ENCODE measurements at places on chromosomes 7 and 10.

DNA sequence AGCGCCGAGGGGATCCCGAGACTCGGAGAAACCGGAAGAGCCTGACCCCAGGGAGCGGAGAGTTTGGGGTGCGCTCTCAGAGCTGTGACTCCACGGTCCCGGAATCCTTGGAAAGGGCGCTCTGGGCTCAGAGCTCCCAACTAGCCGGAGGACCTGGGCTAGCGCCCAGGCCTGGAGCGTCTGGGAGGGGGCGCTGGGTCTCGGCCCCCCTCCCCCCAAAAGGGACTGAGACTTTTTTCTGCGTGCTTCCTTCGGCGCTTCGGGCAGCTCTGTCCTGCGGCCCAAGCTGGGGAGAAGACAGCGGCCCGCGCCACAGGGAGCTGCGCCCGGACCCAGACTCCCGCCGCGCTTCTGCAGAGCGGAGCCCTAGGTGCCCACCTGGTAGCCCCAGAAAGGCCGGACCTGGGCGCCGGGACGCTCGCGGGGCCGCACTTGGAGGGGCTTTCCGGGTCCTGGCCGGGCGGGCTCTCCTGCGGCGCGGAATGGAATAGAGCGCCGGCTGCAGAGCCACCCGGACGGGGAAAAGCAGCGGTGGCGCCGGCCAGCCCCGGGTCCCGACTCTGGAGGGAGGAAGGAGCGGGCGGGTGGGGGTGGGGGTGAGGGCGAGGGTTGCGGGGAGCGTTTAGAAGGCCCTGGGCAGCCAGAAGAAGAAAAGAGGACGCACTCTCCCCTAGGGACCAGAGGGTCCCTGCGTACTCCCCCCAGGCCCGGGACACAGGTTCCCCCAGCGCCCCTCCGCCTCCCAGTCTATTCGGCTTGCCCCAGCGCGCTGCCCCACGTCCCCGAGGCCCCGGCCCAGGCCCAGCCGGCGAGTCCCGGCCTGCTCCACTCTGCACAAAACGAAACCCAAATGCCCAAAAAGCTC lies 4.7 kb downstream of the ZNF503 start:
- no peaks in the 10 kb centered on the region for H3K36me3 ChIP-seq
- H3K27me3 ChIP-seq = no peaks in the 10 kb centered on the region
- H3K27ac ChIP-seq = peak overlapping the region; percentile 72
- peak; percentile 64 for DNase-seq
- peaks cover 3% of the 10 kb centered on the region for H3K4me1 ChIP-seq

GRCh38 chr7:33248671-33249070 lies 119.3 kb downstream of the BBS9 start:
- no peak for DNase-seq
- no peaks in the 10 kb centered on the region for H3K27me3 ChIP-seq
- H3K36me3 ChIP-seq = no peaks in the 10 kb centered on the region
- H3K4me3 ChIP-seq = no peak overlapping the region

DNA sequence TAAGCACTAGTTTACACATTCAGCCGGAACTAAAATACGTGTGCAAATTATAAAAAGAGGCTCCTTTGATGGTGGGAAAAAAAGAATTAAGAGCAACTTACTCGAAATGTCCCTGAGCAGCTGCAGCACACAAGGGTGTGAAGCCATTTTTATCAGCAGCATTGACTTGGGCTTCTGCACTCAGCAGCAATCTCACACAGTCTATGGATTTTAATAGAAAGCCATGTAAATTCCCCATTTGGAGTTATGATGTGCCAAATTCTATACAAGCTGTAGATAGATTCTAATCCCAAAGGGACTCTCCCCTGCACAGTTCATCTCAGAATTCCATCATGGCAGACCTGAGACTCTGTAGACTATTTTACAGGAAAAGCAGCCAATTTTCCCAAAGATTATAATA lies 90.5 kb downstream of the CTTNBP2 start:
- no peaks in the 10 kb centered on the region for H3K36me3 ChIP-seq
- H3K27me3 ChIP-seq = no peaks in the 10 kb centered on the region
- H3K4me1 ChIP-seq = no peaks in the 10 kb centered on the region

DNA sequence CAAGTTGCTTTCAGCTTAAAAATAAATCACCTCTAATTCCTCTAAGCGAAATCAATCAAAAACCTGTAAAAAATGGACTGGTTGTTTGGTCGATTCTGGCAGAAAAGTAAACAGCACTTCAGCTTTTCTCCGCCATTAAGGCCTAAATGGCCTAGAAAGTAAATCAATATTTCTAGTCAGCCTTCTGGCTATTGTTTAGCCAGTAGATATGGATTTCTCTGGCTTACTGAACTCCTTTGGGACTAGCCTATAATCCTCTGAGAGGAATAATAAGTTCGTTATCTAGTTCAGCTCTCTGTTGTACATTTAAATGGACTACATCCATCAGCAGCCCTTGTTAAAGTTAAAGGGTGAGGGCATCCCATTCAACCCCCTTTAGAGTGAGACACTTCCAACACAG lies 400.1 kb upstream of the ETV1 start:
- DNase-seq = no peak
- H3K4me1 ChIP-seq = no peaks in the 10 kb centered on the region
- H3K27ac ChIP-seq = no peak overlapping the region
- no peaks in the 10 kb centered on the region for H3K27me3 ChIP-seq
- H3K4me3 ChIP-seq = no peak overlapping the region
- no peaks in the 10 kb centered on the region for H3K36me3 ChIP-seq

DNA sequence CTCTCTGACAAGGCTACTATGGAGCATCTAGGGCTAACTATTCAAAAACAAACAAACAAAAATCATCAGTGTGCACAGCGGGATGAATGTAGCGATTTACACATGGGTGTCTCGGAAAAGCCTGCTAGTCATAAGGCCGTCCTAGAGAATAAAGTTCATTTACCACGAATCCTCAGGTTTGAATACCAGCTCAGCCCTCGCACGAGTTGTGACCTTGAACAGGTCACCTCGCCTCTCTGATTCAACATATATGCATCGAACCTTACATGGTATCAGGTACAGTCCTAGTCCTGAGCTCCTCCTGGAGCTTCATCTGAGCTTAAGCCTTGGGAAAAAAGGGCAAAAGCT lies 572 bp downstream of the ATP5MF start:
- H3K4me1 ChIP-seq = peaks cover 5% of the 10 kb centered on the region
- H3K36me3 ChIP-seq = no peaks in the 10 kb centered on the region
- no peak for DNase-seq
- H3K27me3 ChIP-seq = no peaks in the 10 kb centered on the region
- H3K27ac ChIP-seq = peak overlapping the region; percentile 58
- peak overlapping the region; percentile 95 for H3K4me3 ChIP-seq

DNA sequence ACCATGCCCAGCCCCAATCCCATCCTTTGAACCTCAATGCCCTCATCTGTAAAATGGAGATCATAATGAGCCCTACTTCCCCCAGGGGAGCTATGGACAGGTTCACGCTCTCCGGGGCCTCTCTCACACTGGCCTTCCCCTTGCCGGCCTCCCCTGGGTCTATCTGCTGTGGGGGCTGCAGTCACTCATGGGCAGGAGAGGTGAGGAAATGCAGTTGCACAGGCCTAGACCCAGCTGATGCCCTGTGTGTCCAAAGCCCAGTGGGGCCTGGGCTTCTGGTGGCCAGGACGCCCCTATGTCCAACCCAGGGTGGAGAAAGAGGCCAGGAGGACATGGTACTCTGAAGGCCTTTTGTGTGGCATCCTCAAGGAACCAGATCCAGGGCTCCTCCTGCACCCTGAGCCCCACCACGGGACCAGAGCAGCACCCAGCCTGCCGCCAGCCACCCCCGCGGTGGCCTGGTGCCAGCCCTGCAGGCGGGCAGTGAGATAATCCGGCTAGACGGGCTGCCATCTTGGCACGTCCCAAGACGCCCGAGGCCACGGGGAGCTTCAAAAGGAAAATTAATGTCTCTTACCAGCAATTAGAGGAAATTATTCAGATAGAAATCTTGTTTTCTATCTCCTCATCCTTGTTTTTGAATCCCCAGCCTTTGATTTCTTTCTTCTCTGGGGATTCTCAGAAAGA lies 39.0 kb downstream of the MYL10 start:
- H3K36me3 ChIP-seq = no peaks in the 10 kb centered on the region
- no peak for DNase-seq
- no peak overlapping the region for H3K27ac ChIP-seq
- no peaks in the 10 kb centered on the region for H3K4me1 ChIP-seq
- no peak overlapping the region for H3K4me3 ChIP-seq
- no peaks in the 10 kb centered on the region for H3K27me3 ChIP-seq

- no peak overlapping the region for H3K27ac ChIP-seq
Observed at GRCh38 chr7:71912476-71912875, 499.7 kb downstream of the CALN1 start.

GRCh38 chr7:153943861-153944260 lies 108.3 kb upstream of the DPP6 start:
- no peak overlapping the region for H3K4me3 ChIP-seq

GRCh38 chr7:31811650-31812461 lies 124.8 kb downstream of the PPP1R17 start:
- no peak for DNase-seq
- H3K27ac ChIP-seq = no peak overlapping the region
- H3K27me3 ChIP-seq = no peaks in the 10 kb centered on the region
- no peaks in the 10 kb centered on the region for H3K4me1 ChIP-seq
- H3K36me3 ChIP-seq = no peaks in the 10 kb centered on the region
- H3K4me3 ChIP-seq = no peak overlapping the region

GRCh38 chr10:124552691-124553276 lies 91.2 kb downstream of the LHPP start:
- no peaks in the 10 kb centered on the region for H3K27me3 ChIP-seq
- H3K27ac ChIP-seq = no peak overlapping the region
- no peak for DNase-seq
- H3K4me3 ChIP-seq = no peak overlapping the region
- peaks cover 4% of the 10 kb centered on the region for H3K4me1 ChIP-seq
- H3K36me3 ChIP-seq = no peaks in the 10 kb centered on the region

Data from ovary (tissue), 10 donors.